Esophagus mucosa (tissue), 1 donor: ENCODE measurements at places on chromosomes 12 and 14. TPM values are rescaled to one million over a fixed set of nuclear protein-coding genes. Genes with fewer than 3 reads are reported as not detected.

DNA sequence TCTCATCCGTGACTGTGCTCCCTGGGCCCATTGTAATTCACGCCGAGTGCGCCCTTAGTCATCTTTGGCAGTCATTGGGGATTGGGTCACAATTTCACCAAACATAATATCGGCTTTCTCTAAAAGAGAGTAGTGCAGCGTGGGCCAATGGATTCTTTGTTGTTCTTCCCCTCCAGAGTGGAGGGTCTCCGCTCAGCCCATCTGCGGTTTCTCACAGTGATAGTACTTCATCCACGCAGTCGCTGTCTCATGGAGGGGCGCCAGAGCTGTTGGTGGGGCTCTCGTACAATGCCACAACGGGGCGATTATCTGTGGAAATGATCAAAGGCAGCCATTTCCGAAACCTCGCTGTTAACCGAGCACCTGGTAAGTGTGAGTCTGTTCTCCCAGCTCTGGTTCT lies 321.8 kb downstream of the SNAPC1 start:
- no peak for ATAC-seq

- peak; percentile 61 for ATAC-seq
Observed at GRCh38 chr14:70702161-70702560, 60.4 kb downstream of the TTC9 start.

GRCh38 chr12:98754095-98754494 lies 109.0 kb downstream of the APAF1 start:
- ATAC-seq: no peak

DNA sequence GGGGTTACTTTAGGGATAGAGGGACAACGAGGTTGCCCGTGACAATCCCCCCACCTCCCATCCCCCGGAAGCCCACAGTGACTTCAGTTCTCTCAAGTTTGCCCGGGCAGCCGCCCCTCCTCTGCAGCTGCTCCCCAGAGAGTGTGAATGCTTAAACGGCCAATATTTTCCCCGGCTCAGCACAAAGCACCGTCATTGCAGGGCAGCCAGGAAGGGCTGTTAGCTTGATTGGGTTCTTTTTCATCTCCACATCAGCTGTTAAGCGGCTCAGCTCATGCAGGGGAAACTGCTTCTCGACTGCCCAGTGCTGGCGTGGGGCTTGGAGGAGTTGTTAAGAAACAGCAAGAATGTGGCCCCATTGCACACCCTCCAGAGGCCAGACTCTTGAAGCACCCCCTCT lies 120.5 kb upstream of the NCOR2 start:
- ATAC-seq: no peak

GRCh38 chr14:89040080-89040459 lies 215.6 kb downstream of the TTC8 start:
- ATAC-seq: no peak

DNA sequence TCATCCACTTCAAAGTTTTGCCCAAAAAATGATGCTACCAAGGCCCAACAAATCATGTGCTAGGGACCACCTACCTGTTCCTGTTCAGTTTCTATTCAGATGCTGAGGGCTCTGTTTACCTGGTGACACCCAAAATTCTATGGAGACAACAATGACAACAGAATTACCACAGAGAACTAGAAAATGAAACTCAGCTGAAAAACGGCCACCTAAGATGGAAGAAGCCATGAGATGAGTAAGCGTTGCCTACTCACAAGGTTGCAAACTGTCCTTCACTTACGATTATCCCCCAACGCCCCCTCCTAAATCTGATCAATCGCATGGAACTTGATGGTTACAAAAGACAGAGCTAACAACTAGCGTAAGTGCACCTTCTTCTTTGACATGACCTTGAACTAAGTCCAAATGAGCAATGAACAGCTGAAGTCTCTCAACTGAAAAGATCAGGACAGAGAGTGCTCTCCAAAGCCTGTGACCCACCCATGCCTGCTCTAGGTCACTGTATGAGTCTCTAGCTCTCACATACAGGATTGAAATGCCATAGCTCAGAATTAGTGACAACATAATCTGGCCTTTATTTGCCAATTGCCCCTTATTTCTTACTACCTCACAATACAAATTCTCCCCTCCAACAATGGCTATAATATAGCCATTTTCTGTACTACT lies at the start of gene RNASE11:
Gene RNASE11 (minus strand): TSS at position 513 of the 666 bp plus-strand sequence.
- no peak for ATAC-seq

DNA sequence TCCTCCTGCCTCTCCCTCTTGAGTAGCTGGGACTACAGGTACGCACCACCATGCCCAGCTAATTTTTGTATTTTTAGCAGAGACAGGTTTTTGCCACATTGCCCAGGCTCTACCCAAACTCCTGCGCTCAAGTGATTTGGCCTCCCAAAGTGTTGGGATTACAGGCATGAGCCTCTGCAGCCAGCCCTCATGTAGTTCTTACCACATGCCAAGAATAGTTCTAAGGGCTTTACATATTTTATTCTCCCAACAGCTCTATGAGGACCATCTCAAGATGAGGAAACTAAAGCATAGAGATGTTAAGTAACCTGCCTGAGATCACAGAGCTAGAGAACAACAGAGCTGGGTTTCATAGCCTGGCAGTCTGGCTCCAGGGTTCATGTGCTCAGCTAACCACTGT lies 37.9 kb upstream of the ALDH2 start:
- no peak for ATAC-seq

GRCh38 chr14:55585854-55586253 lies 5.8 kb downstream of the KTN1 start:
- peak; percentile 27 for ATAC-seq

The DIO2 gene
- total RNA-seq: 58.4 TPM

GRCh38 chr14:52188381-52188780 lies 79.1 kb upstream of the PTGDR start:
- ATAC-seq: no peak

DNA sequence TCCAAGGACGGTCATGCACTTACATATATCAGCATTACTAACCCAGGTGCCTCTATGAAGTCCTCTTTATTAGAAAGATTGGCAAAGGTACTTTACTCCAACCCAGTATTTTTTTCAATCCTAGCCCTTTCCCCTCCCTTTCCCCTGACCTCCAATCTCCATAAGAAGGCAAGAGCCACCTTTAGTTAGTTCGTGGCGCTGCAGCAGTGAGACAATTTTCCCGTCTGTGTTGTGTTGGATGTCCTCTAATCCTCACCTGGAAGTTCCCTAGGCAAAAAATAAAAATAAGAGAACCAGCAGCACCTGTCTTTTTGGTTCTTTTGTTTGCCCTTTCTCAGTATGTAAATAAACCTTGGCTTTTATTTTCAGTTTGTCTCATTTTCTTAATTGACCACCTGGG lies 439.6 kb upstream of the LRFN5 start:
- no peak for ATAC-seq

The CCND2 gene
- 48.9 TPM for total RNA-seq

DNA sequence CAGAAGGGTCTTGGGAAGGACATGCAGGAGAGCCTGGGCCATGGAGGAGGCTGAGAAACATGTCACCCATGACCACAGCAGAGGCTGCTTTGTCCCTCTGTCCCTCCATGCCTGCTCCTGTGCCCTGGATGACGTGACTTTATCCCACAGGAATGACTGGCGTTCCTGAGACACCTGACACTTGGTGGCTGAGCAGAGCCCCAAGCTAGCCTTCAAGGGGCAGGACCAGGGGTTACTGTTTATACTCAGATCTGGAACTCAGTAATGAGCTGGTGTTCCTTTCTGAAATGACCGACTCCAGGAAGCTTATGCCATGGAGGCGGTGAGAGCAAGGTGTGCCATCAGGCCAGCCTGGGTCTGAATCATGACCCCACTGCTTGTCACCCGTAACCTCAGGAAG lies 44.2 kb downstream of the ZFP36L1 start:
- ATAC-seq: peak; percentile 29

DNA sequence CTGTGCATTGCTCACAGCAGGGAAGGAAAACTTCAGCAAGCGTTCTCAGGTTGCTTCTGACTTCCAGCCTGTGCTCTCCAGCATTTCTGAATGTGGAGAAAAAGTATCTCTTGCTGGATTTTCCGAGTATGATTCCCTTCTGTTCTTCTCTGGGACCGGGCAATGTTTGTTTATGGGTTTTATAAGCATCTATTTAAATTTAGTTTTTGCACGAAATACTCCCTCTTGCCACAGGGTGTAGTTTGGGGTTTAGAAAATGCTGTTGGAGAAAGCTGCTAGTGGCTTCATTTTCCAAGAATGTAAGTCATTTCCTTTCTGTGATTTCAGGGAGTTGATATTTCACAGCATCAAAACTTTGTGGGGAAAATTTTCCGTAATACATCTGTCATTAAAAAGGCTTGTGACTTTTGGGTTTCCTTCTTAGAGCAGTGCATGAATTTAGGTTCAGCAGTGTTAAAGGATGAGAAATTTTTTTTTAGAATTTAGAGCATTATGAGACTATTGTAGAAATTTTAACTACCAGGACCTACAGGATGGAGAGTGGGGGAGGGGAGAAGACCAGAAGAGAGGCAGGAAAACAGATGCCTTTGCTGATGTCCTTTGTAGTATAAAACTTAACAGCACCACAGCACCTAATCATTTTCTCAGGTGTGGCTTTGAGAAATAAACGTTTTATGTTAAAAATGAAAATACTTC lies 1.5 kb downstream of the FRMD6 start:
- no peak for ATAC-seq

The KRT74 gene
- total RNA-seq: 0.12 TPM

DNA sequence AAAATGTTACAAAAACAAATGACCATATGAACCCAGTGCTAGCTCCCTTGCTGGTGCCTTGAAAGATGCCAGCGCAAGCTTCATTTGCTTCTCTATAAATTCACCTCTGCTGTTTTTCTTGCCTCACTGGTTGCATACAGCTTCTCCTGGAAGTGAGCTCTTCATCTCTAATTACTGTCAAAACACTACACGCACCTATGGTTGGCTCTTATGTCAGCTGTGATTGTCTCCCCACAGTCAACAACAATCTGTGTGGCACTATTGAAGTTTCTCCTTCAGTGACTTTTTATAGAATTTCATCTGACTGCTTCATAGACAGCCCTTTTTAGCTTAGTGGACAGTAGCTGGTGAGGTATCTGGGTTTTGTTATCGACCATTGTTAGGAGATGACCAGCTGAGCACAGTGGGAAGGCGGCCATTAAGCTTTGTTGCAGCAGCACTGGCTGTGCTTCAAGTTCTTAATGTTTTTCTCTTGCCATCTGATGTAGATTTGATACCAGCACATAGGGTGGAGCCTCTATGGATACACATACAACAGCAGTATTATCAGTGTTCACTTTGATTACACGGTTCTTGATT lies 131.8 kb downstream of the KITLG start:
- no peak for ATAC-seq

DNA sequence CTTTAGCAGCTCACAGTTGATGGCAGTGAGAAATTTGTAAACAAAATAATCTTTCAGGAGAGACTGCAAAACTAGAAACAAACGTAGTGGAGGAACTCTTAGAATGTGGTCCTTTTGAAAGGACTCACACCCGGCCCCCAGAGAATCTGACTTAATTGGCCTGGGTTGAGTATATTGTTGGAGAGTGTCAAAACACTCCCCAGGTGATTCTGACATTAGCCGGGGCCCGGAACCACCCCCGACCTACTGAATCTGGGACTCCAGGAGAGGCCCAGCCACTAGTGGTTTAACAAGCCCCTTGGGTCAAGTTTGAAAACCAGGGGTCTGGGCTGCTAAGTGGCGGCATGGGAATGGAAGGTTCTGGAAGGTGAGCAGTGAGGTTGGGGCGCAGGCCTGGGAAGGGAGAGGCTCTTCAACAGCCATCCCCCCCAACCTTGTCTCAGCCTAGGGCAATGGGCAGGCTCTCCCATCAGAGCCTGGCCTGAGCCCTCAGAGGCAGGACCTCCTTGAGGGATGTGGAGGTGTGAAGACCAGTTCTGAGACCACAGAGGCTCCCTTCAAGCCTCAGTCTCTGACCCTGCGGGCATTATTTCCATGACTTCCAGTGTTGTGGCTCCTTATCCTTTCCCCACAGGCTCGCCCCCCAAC lies 1.1 kb upstream of the ELK3 start:
- no peak for ATAC-seq

DNA sequence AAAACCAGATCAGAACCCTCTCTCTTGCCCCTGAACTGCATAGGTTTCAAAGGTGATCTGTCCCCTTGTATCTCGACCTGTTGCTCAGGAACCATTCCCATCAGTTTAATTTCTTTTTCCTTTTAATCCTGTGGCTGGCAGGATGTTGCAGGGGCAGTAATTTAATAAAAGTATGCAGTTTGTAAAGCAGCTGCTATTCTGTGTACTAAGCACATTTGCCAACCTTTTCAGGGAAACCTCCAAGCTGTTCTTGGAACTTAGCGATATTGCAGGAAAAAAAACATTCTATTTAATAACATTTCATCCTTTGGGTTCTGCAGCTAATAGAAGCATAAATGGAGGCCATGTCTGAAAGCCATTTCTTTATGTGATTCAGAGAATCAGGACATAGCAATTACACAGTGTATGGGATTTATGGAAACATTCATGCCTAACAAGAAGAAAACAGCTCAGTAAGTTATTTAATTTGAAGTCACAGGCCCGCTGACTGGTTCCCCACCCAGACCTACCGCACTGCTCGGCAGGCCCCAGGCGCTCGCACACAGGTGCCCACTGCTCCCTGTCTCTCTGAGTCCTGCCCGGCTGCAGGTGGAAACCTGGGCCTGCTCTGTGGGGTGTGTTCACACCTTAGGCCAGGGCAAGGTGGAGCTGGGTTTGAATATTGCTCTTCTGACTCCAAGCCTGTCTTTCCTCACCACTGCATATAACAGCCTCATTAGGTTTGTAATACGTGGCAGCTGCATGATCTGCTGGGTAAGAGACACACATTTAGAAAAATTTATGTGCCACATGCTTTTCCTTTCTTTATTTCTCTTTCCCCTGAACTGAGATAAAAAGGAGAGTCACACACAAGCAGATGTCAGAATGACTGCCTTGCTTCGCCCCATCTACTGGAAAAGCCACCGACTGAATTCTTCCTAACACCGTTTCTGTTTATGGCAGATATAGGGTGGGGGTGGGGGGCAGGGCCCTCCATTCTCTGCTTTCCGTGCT lies 119.7 kb downstream of the SLC25A47 start:
- no peak for ATAC-seq

The BCL2L14 gene
- 0.24 TPM for total RNA-seq

The CFAP251 gene
- 18.3 TPM for total RNA-seq

DNA sequence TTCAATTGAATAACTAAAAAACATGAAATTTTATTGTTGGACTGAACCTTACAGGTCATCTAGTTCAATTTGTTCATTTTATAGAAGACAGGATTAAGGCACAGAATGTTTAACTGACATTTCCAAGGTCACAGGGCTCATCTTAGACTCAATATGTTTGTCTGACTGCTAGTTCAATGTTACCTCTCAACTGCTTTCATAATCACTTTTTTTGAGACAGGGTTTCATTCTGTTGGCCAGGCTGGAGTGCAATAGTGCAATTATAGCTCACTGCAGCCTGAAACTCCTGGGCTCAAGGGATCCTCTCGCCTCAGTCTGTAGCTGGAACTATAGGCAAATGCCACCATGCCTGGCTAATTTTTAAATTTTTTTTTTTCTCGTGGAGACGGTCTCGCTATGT lies 24.4 kb upstream of the ITGA5 start:
- ATAC-seq: no peak

The SERPINA1 gene
- 4.3 TPM for total RNA-seq

DNA sequence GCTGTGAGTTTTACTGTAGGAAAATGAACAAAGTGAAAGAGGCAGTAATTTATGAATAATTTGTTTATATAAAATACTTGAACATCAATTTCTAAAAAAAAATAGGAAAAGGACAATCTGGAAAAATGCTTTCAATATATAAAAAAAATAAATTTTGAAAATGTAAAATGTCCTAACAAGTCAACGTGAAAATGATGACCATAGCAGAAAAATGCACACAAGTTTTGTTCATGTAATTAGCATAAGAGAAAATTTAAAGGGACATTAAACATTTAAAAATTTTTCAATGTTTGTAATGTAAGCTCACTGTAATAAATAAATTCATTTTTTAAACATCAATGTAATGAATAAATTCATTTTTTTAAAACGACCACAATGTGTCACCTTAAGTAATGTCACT lies 214.8 kb upstream of the ATXN7L3B start:
- no peak for ATAC-seq

GRCh38 chr12:46562625-46563225 lies 190.2 kb upstream of the SLC38A2 start:
- ATAC-seq: peak; percentile 64
